MCF 10A (cell line): ENCODE measurements at places on chromosomes 4 and X. TPM values are rescaled to one million over a fixed set of nuclear protein-coding genes. Genes with fewer than 3 reads are reported as not detected.

The SULT1E1 gene
- total RNA-seq = 2.8 and 6.5 TPM in 2 replicates

The SLIT2 gene
- total RNA-seq = 8.4 and 10.2 TPM in 2 replicates

The GLUD2 gene
- total RNA-seq = 0.32 and 0.63 TPM in 2 replicates

The TAF7L gene
- total RNA-seq = 0.21 TPM in 1 of 2 replicates, not detected in the other

The CT45A1 gene
- total RNA-seq = not detected in 2 replicates

The RIBC1 gene
- total RNA-seq = 0.82 and 1.0 TPM in 2 replicates

The SPACA5B gene
- total RNA-seq = not detected in 2 replicates

The LRP2BP gene
- total RNA-seq = 0.64 and 0.70 TPM in 2 replicates

The NPY5R gene
- total RNA-seq = not detected in 2 replicates

The SLAIN2 gene
- 74.0 and 81.6 TPM in 2 replicates for total RNA-seq

DNA sequence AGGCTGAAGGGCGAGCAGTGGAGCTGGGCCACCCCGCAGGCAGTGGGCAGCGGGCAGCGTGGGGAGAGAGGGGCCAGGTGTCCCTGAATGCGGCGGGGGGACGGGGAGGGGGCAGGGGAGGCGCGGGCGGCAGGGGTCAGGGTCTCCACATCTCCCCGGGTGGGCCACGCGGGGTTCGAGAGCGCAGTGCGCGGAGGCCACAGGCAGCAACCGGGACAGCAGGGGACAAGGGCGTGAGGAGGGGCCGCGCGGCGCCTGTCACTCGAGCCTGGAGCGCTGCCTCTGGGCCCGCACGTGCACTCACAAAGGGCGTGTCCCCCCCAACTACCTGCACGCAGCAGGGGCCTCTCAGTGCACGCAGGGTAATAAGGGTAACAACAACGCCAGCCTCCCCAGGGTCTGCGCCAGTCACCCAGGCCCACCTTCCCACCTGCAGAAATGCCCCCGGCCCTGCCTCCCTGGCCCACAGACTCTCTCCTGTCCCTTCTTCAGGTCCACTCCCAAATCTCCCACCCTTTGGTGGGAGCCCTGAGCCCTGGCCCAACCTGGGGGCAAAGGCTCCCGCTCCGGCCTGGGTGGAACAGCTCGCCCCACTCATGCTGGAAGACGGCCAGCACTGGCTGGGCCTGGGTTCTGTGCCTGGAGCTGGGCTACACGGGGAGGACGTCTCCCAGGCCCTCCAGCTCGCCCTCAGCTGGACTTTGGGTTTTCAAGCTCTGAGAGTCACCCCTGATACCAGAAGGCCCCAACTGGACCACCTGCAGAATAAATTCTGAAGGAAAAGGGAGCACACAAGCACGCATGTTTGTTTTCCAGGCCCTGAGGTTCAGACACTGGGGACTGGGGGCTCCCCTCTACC lies 53.2 kb downstream of the ZFYVE28 start:
- no peak for DNase-seq

- DNase-seq = no peak
These were observed 50.4 kb downstream of the ABLIM2 start for GRCh38 chr4:8108261-8108660.

- DNase-seq = no peak
These were observed 23.0 kb downstream of the SH3D19 start for GRCh38 chr4:151302432-151302831.

DNA sequence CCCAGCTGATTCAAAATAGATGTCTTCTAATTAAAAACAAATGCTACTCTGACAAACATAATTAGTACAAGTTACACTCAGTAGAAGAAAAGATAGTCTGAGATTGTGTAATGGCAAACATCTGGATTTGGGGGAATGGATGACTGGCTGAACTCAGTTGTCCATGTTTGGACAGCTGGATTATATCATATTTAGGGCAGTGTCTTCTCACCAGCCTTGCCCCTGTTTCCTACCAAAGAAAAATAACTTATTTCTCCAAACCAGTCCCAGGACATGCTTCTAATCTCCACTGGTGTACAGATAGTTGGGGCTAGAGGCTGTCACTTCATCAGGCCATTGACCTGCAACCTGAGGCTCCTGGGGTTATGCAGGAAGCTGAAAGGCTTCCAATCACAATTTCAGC lies 237.3 kb downstream of the USP46 start:
- no peak for DNase-seq

DNA sequence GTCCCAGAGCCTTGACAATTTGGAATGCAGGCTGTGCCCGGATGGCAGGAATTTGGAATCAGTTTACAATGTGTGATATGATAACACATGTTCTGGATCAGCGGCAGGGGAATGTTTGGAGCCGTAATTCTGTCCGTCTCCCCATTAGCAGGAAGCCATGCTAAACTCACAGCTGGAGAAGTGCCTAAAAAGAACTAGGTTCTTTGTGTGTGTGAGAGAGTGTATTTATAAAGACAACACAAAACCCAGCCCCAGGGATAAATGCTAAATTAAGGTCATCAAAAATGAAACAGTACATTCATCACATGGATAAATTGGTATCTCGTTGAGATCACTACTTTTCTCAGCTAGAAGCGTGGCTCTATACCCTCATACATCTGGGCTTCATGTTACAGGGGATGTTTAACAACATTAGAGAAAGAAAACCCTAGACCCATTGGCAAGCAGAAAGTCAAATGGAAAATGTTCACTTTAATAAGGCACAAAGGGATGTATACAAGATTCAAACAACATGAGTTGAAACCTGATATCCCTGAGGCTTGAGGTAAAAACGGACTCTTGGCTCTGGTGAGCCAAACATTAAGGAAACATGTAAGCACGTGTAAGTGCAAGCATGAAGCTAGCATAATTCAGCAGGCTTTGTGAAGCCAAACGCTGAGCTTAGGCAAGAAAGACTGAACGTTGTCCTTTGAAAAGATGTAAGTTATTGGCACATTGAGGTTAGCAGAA lies 18.0 kb upstream of the TMEM131L start:
- DNase-seq = peak; percentile 31

DNA sequence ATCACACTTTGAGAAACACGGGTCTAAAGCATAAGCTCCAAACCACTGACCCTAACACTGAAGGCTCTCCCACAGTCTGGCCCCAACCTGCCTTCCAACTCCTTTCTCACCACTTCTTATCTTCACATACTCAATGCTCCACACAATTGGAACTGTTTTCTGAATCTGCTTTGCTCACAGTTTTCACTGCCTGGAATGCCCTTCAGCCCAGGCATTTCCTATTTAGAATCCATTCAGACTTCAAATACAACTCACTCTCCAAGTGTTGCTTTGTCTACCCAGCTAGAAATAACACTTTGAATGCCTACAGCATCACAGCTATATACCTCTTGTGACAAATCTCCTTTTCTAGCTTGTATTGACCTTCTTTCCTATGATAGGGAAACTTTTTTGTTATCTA lies 10.2 kb downstream of the OTUD4 start:
- DNase-seq = no peak

GRCh38 chr4:72969976-72970375 lies 99.5 kb downstream of the COX18 start:
- no peak for DNase-seq

- DNase-seq = no peak
These were observed 413.1 kb downstream of the NKX6-1 start for GRCh38 chr4:84085986-84086385.

DNA sequence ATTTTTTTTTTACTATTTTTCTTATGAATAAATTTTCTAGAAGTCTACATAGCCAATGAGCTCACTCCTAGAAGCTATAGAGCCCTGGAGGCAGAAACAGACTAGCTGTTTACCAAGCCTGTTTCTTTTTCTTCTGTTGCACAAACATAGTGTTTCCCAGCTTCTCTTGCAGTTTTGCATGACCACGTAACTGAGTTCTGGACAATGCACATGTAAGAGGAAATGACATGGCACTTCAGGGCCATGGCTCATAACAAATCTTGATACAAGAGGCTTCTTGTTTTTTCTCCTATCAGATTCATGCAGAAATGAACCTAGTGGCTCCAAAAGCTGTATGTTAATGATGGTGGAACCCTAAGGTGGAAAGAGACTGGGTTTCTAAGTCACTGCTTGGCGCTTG lies 127.4 kb downstream of the ZNF330 start:
- DNase-seq = peak; percentile 46

DNA sequence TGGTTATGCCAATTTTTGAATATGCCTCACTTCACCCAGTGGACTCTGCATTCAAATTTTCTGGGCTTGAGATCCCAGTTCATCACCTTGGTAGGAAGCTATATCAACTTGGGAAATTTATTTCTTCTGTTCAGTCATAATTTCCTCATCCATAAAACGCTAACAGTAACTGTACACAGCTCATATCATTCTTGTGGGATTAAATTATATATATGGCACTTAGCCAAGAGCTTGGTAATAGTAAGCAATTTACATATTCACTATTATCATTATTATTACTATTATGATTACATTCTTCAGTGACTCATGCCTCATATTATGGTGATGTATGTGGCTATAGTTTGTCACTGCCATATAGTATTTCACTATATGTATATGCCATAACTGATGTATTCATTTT lies 177.6 kb downstream of the CPE start:
- no peak for DNase-seq

DNA sequence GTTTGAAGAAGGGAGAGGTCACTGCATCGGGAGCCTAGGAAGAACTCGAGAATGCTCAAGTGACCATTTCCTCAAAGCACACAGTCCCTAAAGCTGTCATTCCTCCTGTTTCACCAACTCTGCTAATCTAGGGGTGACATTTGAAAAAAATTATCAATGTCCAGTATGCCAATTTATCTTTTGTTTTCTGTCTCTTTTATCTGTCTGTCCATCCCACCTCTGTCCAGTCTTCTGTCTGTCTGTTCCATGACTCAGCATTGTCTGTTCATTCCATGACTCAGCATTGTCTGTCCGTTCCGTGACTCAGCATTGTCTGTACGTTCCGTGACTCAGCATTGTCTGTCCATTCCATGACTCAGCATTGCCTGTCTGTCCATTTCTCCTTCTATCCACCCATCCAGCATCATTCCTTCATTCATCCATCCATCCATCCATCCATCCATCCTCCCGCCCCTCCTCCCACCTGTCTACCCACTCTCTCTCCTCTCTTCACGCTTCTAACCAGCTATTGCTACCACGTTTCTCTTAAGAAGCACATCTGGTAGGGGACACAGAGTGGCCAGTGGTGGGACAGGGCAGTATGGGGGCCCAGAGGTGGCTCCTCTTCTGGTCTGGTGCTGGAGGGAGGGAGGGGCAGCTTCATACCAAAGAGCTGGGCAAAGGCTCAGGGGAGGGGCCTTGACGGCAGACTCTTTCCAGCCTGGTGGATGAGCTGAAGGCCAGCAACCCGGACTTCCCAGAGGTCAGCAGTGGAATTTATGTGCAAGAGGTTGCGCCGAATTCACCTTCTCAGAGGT lies 34.1 kb downstream of the HTRA3 start:
- peak; percentile 88 for DNase-seq

GRCh38 chr4:67700116-67700737 lies 728 bp downstream of the UBA6 start:
- peak; percentile 39 for DNase-seq

- DNase-seq = no peak
These were observed 83.3 kb downstream of the HPRT1 start for GRCh38 chrX:134543288-134543687.

GRCh38 chr4:7519638-7520376 lies 85.1 kb upstream of the PSAPL1 start:
- DNase-seq = no peak

DNA sequence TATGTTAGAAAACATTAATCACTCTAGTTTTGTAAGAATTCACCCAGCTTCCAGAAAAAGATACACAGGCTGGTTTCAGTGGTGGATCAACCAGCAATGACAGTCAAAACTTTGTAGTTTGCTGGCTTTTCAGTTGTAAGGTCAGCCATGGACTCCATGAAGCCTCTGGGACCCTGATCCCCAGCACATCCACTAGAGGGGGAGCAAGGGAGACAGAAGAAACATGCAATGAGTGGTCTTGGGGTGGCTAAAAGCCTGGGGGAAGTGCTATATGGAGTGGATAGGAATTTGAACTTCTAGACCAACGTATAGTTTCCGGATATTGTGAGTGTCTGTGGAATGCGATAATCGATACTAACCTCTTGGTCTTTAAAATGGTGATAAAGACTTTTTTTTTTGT lies 72.7 kb downstream of the AFF2 start:
- DNase-seq = no peak

DNA sequence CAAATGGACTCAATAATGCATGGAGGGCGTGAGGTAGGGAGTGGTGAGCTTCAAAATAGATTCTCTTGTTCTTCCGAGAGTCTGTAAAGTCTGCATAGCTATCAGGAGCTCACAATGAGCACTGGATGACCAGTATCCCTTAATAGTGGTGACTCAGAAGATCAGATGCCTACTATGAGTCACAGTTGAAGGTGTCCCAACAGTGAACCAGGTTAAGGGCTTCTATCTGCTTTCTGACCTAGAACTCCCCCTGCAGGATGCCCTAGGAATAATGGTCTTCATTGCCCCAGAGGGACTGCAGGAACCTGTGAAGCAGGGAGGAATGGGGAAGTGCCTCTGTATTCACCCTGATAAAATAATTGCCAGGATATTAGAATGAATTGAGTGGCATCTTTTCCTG lies 22.1 kb downstream of the DGKK start:
- DNase-seq = peak; percentile 75

DNA sequence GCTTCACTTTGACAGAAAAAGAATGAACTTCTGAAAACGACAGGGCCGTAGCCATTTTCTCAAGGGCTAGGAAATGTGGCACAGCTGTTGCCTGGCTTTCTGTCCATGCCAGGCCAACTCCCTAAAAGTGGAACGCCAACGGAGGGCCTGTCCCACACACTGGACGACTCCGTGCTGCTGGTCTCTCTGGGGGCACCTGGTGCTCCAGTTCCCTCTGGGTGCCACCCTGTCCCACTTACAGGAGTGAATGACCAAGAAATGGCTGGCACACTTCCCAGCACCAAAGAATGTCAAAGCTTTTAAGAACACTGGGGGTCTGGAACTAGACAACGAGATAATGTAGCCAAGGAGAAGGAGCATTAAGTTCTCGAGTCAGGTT lies 40.9 kb downstream of the GATB start:
- DNase-seq = no peak

DNA sequence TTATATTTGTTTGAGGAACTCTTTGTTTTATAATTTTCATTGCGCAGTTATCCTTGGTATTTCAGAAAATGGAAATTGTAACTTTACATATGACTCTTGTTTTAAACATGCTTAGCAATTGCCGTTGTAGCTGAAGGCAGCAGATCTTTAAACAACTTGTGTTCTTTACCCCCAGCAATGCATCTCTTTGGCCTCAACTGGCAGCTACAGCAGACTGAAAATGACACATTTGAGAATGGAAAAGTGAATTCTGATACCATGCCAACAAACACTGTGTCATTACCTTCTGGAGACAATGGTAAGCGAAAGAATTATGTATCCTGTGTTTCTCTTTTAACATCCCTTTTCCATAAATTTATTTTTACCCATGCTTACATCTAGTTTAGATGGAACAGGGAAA lies 263.6 kb downstream of the DCTD start:
- DNase-seq = no peak

- no peak for DNase-seq
These were observed 54.5 kb upstream of the FAT1 start for GRCh38 chr4:186778134-186778533.

- no peak for DNase-seq
These were observed 10.8 kb downstream of the PDZD4 start for GRCh38 chrX:153819384-153820040.

DNA sequence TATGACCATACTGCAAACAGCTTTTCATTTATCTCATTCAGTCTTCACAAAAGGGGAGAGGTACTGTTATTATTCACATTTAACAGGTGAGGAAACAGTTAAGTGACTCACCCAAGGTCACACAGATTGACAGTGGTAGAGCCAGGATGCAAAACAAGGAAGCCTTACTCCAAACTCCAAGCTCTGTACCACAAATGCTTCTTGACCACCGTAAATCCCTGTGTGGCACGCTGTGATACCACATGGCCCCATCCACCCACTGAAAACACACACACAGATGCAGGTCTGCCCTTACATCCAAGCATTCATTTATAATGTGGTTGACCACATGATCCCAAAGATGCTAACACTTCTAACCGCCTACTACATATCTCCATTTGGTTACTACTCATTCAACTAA lies 129.5 kb downstream of the TSPAN5 start:
- DNase-seq = no peak
